ENCODE measurements at places on chromosomes 5 and 9.

GRCh38 chr9:72315510-72316311 lies 49.3 kb downstream of the ZFAND5 start:
- DNase-seq = no peak

DNA sequence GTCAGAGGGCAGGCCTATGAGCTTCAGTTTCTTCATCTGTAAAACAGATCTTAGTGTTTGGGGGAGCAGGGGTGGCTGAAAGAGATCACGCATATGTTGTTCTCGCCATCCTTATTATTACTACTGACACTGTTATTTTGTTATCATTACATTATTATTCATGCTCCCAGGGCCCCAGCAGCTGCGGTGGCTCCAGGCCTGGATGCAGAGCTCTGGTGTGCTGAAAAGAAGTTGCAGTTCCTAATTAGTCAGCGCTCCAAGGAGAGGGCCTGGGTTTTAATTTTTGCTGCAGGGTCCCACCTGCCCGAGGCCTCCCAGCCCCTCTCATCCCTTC lies 19.5 kb downstream of the CXXC5 start:
- no peak for DNase-seq

DNA sequence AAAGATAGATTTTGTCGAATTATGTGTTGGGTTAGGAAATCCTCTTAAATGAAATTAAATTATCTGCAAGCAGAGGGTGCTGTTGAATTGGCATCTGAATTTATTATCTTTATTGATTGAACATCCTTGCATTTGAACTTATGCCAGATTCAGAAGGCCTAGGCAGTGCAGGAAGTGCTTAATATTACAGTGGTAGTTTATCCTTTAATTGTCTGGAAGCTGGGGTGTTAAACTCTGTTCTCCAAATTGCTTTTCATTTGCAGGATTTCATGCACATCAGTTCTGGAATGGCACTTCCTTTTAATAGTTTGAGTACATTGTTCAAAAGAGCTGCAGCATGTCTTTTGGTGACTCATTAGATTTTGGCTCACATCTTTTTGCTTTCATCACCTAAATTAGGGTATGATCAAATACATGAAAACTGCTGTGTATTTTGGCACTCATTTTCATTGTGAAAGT lies 186.3 kb downstream of the KDM4C start:
- DNase-seq = no peak

DNA sequence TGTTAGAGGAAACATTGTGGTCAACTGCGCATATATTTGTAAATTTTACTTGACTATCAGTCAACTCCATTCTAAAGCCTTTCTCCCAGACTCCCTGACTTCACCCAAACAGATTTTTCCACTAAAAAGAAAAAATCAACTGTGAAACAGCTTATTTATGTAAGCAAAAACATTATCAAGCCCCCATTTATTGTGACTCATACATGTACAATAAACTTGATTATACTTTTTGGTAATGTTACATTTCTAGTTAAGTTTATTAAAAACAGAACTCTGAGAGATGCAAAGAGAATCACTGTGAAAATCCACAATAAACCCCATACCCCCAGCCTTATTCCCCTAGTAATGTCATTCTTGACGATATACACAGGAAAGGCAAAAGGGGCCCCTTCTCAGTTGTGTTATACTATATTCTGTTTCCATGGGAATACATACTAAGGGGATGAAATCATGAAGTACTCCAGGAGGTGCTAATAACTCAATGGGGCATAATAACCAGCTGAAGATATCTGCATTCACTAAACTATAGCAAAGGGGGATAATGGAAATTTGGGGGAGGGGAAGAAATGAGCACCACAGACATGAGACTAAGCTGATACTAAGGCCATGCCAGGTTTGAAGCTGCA lies 616.0 kb downstream of the ACTL7B start:
- no peak for DNase-seq

DNA sequence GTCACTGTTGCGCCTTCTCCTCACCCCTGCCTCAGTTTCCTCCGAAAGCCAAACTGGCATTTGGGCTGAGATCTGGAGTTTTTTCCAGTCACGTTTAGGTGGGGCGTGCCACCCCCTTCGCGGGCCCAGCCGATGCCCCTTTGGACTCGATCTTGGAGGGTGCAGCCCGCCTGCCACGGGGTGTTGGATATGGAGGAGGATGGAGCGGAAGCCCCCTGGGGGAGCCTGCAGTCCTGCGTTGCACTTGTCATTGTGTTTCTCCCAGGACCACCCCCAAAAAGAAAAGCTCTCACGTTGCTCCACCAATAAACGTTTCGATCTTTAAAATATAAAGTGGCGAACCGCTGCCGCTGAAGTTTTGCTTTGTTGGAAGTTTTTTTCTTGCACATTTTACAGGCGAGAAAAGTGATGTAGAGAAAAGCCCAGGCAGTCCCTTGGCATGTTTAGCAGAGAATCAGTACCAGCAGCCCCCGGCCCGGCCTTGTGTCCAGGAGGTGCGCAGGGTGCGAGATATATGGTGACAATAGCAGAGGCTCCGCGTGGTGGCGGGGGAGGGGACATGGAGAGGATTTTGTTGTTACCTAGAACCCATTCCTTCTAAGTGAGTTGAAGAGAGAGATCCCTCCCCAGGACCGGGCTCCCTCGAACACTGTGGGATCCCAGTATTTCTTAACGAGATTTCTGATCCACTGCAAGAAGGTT lies 681 bp downstream of the F2R start:
- DNase-seq = no peak

GRCh38 chr5:57986761-57987341 lies 473.0 kb downstream of the PLK2 start:
- no peak for DNase-seq

GRCh38 chr9:93595861-93596365 lies 19.5 kb downstream of the PHF2 start:
- DNase-seq = no peak

DNA sequence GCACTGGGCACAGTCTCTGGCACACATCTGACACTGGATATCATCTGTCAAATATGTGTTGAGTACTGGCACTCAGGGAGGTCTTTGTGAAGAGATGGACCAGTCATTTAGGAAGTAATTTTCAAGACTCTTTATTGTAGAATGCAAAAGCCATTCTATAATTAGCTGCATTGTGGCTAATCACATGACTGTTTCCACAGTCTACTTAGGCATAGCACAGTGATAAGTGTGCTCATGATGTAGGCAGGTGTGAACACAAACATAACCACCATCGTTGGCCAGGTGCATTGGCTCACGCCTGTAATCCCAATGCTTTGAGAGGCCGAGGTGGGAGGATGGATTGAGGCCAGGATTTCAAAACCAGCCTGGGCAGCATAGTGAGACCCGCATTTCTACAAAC lies 62.2 kb downstream of the CFAP77 start:
- no peak for DNase-seq

DNA sequence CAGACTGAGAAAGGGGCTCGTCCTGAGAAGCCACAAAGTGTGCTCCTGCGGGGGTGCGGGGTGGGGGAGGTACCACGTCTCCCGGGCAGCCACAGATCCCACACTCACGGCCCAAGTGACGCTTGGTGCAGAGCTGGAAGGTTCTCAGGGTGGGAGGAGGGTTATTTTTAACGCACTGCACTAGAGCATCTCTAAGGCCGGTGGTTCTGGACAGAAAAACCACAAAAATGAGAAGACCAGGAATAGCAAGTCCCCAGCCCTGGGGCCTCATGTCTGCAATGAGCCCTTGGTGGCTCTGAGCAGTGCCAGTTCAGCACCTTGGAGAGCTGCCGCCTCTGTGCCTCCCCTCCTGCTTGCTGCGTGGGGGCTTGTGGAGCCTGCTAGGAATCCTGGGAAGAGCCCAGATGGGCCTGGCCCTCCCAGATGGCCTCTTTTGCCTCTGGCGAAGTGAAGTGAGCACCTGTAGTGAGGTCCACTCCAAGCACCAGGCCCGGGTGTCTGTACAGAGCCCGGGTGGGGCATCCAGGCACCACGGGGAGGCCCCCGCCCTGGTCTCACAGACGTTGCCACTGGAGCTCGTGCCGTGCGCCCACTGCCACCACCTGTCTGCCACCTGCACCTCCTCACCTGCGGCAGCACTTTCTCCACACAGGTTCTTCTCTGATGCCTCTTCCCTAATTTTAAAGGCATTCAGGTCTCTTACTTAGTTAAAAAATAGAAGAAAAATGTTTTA lies 48.9 kb upstream of the CACNA1B start:
- no peak for DNase-seq

DNA sequence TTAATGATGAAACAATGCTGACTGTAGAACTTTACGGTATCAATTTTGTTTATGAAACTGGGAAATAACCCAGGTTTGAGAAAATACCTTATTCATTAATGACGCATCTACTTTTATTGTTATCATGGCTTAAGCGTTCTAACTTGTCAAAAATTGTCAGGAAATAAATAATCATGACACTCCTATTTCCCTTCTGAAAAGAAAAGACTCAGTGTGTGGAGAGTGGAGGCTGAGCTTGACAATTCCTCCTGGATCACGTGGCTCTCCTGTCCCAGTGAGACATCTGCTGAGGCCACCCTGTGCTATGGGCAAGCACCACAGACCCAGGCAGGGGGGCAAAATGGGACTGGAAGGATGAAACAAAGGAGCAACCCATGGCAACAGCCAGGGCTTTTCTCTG lies 466.4 kb downstream of the ZNF608 start:
- no peak for DNase-seq

- DNase-seq = no peak
Measured at GRCh38 chr9:38110476-38110875, 41.4 kb upstream of the SHB start.

DNA sequence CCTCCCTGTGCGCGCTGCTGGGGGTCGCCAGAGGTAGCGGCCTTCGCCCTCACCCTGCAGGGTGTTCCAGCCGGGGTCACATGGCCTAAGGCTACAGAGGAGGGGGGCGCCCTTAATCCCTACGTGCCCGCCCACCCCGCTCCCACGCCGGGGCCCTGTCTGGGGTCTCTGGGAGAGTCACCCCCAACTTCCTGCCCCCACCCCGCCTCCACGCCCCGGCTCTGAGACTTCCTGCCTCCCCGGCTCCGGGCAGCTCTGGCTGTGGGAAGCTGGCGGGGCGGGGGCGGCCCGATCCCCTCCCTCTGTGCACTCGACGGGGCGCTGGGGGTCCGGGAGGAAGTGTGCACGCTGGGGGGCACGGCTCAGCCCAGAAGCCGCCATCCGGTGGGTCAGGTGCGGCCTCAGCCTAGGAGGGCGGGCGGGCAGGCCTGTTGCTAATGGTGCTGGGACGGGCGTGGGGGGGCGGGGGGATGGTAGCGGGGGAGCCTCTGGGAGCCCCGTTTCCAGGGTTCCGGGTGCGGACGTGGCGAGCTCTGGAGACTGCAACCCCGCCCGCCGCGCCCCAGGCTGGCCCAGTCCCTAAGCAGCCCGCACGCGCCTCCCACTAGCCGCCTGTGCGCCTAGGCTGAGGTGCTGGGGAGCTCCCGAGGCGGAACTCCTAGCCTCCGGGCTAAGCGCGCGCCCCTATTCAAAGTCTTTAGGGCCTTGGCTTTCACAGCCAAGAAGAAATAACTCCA lies 61.6 kb downstream of the CXXC5 start:
- peak; percentile 57 for DNase-seq

DNA sequence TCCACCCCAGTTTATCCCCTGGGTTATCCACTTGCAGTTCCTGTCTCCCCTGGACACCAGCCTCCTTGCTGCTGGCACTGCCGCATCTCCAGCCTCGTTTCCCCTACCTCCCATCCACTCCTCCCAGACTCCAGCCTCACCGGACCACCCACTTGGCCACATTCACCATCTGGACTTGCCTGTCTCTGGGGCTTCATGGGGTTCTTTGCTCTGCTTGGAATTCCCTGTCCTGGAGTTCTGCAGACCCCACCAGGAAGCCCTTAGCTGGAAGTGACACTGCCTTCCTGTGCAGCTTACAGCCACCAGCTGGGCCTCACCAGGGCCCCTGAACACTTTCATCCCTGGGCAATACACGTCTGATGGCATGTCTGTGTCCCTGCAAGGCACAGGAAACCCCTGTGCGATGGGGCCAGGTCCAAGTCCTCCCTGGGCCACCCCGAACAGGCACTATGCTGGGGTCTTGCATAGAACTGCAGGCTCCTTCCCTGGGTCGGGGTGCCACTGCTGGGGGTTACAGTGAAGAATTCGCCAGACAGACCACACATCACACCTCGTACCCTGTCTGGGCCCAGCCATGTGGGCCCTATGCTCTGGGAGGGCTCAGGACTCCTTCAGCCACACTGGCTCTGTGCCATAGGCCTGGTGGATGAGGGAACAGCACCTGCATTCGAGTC lies 3.0 kb downstream of the FLT4 start:
- DNase-seq = peak; percentile 41

DNA sequence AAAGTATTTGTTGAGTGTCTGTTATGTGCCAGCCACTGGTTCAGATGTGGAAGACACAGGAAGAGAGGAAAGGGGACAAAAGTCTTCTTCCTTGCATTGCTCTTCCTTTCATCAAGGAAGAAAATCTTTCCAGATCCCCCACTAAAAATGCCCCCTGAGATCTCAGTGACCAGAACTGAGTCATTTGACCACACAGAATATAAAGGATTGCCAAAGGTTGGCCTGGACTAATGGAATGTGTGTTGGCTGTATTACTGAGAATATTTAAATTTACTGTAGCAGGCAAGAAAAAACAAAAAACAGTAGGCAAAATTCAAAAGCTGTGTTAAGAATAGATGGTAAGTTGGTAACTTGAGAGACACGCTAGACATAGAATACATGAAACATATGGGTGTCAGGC lies 10.0 kb upstream of the SEPTIN8 start:
- DNase-seq = no peak

DNA sequence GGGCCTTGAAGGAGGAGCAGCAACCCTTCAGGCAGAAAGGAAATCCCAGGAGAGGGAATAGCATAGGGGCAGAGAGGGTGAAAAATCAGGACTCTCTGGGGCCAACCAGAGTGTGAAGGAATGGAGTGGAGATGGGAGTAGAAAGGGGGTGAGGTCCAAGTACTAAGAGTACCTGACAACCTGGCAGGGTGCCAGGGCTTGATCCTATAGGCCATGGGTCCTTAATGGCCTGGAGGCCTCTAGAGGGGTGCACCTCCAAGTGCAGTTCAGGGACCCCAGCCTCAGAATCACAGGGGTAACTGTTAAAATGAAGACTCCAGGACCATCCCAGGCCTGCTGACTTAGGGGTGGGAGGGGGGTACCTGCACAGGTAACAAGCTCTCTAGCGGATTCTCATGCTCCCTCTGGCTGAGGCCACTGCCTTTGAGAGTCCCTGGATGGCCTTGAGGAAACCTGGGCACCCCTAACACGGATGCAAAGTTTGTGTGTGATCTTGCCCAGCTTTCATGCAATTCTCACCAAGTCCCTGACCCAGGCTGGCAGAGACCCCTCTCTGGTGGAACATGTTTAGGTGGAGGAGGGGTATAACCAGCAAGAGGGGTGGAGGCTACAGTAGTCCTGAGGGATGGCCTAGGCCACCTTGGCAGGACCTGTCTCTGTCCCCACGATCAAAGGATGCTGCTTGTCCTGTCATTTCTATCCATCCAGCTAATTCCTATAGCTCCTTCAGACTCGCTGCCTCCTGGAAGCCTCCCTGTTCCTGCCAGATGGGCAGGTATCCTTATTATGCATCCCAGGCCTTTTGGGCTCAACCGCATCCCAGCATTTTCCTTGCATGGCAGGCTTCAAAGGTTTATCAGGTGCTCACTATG lies 17.6 kb upstream of the CSF1R start:
- no peak for DNase-seq

Data from CD8-positive, alpha-beta memory T cell (primary cell).